Bronchial epithelial cell (primary cell): ENCODE measurements at places on chromosomes 12 and 14. TPM values are rescaled to one million over a fixed set of nuclear protein-coding genes. Genes with fewer than 3 reads are reported as not detected.

Gene GUCY2C
- not detected in 2 replicates for total RNA-seq

Gene CCDC177
- not detected in 2 replicates for total RNA-seq

GRCh38 chr12:93275589-93275988 is 102.1 kb upstream of the NUDT4 start:
- DNase-seq, result no peak

DNA sequence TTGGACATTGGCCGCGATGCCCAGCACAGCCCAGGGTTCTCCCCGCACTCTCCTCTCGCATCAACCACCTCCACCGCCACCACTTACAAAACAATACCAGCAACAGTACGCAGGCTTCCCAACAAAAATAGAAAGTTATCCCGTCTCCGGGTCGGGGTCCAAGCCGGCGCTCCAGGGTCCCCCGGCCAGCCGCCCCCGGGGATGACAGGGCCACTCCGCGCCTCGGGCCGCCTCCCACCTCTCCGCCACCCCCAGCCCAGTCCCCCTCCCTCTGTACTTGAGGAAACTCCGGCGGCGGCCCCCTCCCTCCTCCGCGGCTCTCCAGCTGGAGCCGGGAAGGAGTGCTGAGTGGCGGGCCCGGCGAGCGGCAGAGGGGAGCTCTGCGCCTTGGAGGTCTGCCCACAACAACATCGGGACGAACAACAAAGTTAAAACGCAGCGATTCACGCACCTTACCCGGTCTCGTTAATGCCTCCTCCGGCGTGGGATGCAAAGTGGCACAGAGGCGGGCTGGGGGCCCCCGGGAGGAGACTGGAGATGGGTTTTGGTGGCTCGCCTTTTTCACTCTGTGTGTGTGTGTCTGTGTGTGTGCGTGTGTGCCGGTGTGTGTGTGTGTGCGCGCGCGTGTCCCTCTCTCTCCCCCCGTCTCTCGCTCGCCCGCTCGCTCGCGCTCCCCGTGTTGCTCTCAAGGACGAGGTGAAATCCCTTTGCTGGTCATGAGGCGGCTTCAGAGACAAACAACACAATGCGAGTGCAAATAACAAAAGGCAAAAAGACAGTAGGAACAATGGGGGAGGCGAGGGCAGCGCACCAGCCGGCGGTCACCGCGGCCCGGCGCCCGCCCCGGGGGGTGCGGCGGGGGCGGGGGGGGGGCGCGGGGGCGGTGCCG is 386.8 kb downstream of the BCAT1 start:
- peak; percentile 3 for DNase-seq
